ENCODE measurements at places on chromosomes 3 and 15. TPM values are rescaled to one million over a fixed set of nuclear protein-coding genes. Genes with fewer than 3 reads are reported as not detected.

ZBED2 gene
- not detected for total RNA-seq

TUBGCP5 gene
- total RNA-seq = 19.8 TPM

DNA sequence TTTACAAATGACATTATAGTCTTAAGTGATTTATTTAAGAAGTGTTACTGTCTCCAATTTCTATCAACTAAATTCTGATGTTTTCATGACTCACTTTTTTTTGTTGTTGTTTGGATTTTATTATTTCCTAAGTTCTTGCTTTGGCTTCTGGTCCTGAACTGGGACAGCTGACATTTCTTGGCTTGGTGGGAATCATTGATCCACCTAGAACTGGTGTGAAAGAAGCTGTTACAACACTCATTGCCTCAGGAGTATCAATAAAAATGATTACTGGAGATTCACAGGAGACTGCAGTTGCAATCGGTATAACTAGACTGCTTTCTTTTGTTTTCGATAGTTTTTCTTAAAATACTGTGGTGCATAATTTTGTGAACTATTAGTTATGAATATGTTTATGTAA lies 47.5 kb downstream of the ASTE1 start:
- H3K36me3 ChIP-seq = no peaks in the 10 kb centered on the region
- H3K4me3 ChIP-seq = no peak overlapping the region
- no peaks in the 10 kb centered on the region for H3K27me3 ChIP-seq
- no peak overlapping the region for H3K27ac ChIP-seq
- DNase-seq = no peak

DNA sequence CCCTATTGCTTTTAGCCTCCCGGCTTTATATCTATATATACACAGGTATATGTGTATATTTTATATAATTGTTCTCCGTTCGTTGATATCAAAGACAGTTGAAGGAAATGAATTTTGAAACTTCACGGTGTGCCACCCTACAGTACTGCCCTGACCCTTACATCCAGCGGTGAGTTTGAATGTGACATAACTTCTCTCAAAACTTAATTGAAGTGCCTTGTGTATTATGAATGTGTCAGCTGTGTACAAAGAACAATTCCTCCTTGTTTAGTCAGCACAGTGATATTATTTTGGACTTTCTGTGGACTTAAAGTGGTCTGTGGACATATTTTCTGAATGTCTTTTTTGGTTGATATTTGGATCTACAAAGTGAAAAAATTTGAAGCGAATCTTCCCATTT lies 220 bp downstream of the TP63 start:
- no peaks in the 10 kb centered on the region for H3K36me3 ChIP-seq
- H3K4me3 ChIP-seq = no peak overlapping the region
- H3K4me1 ChIP-seq = peaks cover 4% of the 10 kb centered on the region
- no peaks in the 10 kb centered on the region for H3K27me3 ChIP-seq

GRCh38 chr3:194974468-194975135 lies 288.9 kb downstream of the FAM43A start:
- no peak overlapping the region for H3K27ac ChIP-seq
- no peaks in the 10 kb centered on the region for H3K36me3 ChIP-seq
- H3K27me3 ChIP-seq = no peaks in the 10 kb centered on the region
- H3K4me3 ChIP-seq = no peak overlapping the region
- no peak for DNase-seq
- no peaks in the 10 kb centered on the region for H3K4me1 ChIP-seq

DNA sequence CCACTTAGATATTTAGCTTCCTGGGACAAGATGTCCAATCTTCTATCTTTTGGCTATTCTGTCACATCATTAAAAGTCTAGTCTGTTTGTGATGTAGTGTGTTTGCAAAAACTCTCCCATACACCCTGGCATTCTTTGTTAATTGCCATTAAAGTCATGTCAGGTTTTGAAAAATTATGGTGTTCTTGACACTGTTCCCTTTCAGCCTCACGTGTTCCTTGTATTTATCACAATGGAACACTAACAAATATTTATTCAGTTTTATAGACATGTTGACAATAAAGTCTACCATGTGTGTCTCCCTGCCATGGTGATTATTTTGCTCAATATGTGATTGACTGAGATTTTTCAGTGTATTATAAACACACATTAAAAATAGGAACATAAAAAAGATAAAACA lies 9.4 kb upstream of the CACNA1D start:
- no peak overlapping the region for H3K27ac ChIP-seq
- DNase-seq = no peak
- no peaks in the 10 kb centered on the region for H3K4me1 ChIP-seq
- no peaks in the 10 kb centered on the region for H3K36me3 ChIP-seq
- H3K27me3 ChIP-seq = no peaks in the 10 kb centered on the region
- no peak overlapping the region for H3K4me3 ChIP-seq

- no peak for DNase-seq
- H3K27ac ChIP-seq = peak overlapping the region; percentile 57
- no peaks in the 10 kb centered on the region for H3K4me1 ChIP-seq
- H3K27me3 ChIP-seq = no peaks in the 10 kb centered on the region
- no peak overlapping the region for H3K4me3 ChIP-seq
These were observed 287.6 kb upstream of the DPH6 start for GRCh38 chr15:35833581-35833980.

DNA sequence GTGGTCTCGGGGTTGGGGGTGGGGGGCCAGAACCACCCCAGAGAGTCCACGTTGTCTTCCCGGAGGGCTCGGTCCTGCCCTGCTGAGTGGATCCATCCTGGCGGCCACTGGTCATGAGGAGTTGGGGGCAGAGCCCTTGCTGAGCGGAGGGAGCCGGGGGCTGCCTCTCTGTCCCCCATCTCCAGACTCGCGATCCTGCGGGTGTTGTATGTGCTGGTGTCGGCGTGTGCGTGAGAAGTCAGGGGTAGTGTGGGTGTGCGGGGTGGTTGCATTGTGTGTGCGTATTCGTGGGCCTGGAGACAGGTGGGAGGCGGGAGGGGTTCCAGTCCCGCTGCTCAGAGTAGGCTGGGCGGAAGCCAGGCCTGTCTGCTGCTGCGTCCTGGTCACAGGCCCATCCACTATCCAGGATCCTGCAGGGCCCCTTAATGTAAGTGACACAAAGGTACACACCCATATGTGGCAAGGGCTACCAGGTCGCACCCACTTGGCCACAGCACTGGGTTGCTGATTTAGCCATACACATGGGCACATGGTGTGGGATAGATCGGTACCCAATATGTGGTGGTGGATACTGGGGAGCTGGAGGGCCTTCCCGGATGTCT lies 30.7 kb downstream of the NBEAL2 start:
- no peaks in the 10 kb centered on the region for H3K27me3 ChIP-seq
- DNase-seq = no peak

Data from aorta (tissue), 5 donors.